ENCODE measurements at places on chromosomes 16 and 17. TPM values are rescaled to one million over a fixed set of nuclear protein-coding genes. Genes with fewer than 3 reads are reported as not detected.
A peak's percentile ranks its signal among the peaks of the same experiment; 100 is the strongest.

C1QL1 gene
- not detected for polyA plus RNA-seq

GRAPL gene
- polyA plus RNA-seq = 0.56 TPM

GRCh38 chr16:89330177-89330856 lies 112.8 kb downstream of the ZNF778 start:
- DNase-seq = peak; percentile 37
- peaks cover 38% of the 10 kb centered on the region for H3K4me1 ChIP-seq
- peak overlapping the region; percentile 79 for H3K27ac ChIP-seq
- no peaks in the 10 kb centered on the region for H3K27me3 ChIP-seq
- H3K4me3 ChIP-seq = no peak overlapping the region

DNA sequence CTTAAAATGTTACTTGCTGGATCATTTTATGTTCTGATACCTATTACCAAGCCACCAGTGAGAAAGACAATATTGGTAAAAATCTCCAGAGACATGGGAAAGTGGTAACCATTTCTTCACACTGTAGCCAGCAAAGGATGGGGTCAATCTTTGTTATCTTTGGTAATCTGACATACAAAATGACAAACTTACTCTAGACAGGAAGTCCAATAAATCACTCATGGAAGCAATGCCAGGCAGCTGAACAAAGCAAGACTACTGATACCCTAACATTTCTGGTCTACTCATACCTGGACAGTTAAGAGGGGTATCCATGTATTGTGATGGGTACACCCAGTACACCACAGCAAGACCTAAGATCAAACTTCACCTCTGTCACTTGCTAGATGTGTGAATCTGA lies 19.0 kb downstream of the GRB2 start:
- H3K27ac ChIP-seq = peak overlapping the region; percentile 63
- peaks cover 21% of the 10 kb centered on the region for H3K36me3 ChIP-seq
- H3K4me3 ChIP-seq = no peak overlapping the region

Data from CD14-positive monocyte (primary cell).